Kasumi-1 (cell line): ENCODE measurements at places on chromosomes 6 and 20.
A peak's percentile ranks its signal among the peaks of the same experiment; 100 is the strongest.

DNA sequence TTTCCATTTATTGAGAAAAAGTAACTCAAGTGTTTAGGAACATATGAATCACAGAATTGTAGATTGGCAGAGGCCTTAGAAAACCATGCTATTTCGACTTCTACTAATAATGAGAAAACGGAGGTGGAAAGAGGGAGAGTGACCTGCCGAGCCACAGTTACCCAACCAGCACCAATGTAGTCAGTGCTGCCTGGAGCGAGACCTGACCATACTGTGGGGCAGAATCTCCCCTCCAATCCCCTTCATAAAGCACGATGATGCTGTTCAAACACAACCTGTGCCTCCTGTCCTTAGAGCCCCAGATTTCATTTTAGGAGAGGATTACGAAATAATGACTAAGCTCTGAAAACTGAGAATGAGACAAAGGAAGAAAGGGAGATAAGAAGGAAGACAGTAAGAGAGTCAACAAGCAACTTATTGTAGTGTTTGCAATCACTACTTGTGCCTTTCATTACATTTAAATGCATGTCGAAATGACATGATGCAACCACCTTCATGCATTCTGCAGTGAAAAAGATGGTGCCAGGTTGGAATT is 70.6 kb downstream of the ATXN1 start:
- DNase-seq, result no peak

GRCh38 chr6:21596145-21596948 is 2.8 kb downstream of the SOX4 start:
- peak; percentile 57 for DNase-seq

DNA sequence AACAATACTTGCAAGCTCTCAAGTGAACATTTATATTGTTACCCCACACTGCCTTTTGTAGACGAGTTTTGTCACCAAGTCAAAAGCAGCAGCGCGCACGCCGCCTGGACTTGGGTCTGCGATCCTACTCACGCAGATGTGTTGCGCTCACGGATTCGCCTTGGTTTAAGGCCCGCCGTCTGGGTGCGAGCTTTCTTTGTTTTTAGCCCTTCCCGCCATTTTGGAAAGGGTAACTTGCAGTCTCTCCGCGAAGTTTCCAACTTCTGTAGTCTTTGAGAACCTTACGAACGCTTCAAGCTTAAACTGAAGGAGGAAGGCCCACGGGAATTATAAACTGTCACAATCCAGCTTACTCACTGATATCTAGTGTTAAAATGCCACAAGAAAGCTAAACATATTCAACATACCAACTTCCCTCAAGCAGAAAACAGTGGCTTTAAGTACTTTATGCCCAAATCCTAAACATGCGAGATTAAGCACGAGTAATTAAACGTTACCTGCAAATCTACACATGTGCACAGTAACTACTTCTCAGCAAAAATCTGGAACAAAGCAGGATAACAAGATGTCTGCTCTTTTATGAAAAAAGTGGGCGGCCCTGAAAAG is 80.4 kb upstream of the BTN3A2 start:
- DNase-seq, result peak; percentile 27

DNA sequence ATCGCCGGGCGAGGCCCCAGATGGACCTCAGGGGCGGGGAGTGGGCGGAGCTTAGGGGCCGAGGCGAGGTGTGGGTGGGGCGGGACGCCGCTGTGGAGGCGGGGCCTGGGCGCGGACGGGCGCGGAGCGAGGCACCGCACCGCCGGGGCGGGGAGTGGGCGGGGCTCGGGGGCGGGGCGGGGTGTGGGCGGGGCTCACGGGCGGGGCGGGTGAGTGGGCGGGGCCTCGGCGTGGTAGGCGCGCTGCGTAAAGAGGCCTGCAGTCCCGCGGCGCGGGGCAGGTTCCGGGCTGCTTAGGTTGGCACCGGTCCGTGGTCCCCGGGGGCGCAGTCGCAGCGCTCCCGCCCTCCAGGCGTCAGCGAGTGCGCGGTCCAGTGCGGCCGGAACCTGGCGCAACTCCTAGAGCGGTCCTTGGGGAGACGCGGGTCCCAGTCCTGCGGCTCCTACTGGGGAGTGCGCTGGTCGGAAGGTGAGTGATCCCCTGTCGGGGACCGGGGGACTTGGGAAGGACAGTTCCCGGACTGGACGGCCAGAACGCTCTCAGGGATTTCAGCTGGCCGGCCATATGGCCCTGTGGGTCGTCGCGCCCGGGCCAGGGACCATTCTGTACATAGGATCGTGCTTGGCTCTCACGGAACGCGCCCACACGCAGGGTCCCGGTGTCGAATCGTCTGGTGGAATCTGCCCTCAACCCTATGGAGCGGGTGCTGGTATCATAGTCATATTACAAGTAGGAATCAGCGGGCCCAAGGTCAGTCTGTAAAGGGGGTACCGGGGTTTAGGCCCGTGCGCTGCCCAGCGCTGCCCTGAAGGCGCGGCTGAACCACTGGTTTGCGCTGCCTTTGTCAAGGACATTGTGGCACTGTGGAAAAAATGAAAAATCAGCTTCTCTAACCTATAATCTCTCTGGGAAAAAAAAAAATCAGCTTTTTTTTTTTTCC is at the start of gene NQO2:
Gene NQO2 (plus strand): TSS at position 277 of the 940 bp plus-strand sequence. CDS start 6,659 bp downstream, outside the sequence.
- DNase-seq, result peak; percentile 70

DNA sequence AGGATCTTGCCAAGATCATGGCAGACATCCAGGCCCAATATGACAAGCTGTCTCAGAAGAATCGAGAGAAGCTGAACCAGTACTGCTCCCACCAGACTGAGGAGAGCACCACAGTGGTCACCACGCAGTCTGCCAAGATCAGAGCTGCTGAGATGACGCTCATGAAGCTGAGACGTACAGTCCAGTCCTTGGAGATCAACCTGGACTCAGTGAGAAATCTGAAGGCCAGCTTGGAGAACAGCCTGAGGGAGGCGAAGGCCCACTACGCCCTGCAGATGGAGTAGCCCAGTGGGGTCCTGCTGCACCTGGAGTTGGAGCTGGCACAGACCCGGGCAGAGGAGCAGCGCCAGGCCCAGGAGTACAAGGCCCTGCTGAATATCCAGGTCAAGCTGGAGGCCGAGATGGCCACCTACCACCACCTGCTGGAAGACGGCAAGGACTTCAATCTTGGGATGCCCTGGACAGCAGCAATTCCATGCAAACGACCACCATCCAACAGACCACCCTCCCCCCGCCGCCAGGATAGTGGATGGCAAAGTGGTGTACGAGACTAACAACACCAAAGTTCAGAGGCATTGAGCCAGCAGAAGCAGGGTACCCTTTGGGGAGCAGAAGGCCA is 44.7 kb upstream of the GRM4 start:
- DNase-seq, result no peak

GRCh38 chr6:49336514-49337131 is 126.4 kb downstream of the MMUT start:
- DNase-seq, result peak; percentile 32

- no peak for DNase-seq
Observed at GRCh38 chr20:63050406-63050805, 43.6 kb upstream of the BHLHE23 start.

DNA sequence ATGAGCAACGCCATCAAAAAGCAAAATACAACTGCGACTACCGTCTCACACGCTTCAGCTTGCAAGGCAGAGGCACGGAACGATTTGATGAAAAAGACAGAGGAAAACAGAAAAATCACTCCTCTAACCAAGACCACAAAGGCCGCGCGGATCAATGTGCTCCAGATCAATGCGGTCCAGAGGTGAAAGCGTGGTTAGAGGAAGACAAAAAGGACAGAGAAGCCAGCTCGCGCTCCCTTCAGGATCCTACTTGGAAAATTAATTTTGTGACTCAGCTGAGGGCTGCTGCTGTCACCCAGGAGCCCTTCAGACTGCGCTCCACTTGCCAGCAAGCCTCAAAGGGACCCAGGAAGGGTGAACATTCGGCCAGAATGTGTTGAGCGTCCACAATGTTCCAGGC is 140.2 kb upstream of the RPS6KA2 start:
- DNase-seq, result no peak

- DNase-seq, result no peak
Observed at GRCh38 chr6:45448417-45449389, 71.0 kb upstream of the SUPT3H start.

GRCh38 chr20:1926237-1926636 is 31.0 kb downstream of the SIRPA start:
- no peak for DNase-seq

- no peak for DNase-seq
Observed at GRCh38 chr6:150765067-150765764, 100.3 kb upstream of the MTHFD1L start.

DNA sequence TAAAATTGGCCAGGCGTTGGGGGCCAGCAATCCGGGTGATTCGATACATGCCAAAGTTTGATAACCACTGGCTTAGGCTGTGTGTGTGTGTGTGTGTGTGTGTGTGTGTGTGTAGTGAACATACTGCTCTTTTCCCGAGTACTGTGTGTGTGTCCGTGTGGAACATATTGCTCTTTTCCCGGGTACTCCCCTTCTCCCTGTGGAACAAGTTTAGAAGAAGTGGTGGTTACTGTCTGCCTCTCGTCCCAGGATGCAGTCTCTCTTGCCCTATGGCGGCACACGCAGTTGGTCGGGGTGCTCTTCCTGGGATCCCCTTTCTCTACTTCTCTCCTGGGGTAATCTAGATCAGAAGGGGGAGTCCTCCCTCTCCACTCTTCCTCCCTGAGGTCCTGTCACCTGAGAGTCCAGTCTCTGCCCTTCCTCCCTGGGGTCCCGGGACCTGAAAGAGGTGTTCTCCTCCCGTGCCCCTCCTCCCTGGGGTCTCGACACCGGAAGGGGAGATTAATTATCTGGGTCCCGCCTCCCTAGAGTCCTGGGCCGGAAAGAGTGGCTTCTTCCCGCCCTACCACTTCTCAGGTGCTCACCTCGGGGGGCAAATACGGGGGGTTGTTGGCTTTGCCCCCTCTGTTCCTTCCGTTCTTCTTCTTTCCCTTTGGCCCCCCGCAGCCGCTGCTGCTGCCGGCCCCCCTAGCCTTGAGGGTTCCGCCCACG is 516 bp downstream of the GTPBP2 start:
- DNase-seq, result peak; percentile 46

DNA sequence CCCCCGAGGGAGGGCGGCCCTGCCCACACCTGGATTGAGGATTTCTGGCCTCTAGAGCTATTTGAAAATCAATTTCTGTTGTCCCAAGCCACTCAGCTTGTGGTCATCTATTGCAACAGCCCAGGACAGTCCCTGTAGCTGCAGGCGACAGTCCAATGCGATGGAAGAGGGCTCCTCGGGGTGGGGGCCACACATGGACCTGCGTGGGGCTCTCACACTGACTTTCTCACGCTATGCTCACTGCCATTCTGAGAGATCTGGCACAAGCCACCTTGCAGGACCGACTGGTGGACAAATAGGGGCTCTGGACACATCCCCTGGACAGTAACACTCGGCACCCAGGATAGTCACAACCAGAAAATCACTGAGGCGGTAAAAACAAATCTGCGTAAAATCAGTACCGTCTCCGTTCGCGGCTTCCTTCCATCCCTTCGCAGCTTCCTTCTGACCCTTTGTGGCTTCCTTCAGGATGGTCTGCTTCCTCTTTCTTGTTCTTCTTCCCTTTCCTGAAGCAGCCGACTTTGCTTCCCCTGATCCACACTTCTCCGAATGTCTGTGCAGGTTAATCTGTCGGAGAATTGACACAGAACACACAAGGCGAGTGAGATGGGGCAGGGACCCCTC is 21.8 kb downstream of the CTCFL start:
- DNase-seq, result peak; percentile 74

- no peak for DNase-seq
Observed at GRCh38 chr6:127403636-127404035, 55.6 kb downstream of the KIAA0408 start.
